ENCODE measurements at places on chromosomes 7 and 10.

DNA sequence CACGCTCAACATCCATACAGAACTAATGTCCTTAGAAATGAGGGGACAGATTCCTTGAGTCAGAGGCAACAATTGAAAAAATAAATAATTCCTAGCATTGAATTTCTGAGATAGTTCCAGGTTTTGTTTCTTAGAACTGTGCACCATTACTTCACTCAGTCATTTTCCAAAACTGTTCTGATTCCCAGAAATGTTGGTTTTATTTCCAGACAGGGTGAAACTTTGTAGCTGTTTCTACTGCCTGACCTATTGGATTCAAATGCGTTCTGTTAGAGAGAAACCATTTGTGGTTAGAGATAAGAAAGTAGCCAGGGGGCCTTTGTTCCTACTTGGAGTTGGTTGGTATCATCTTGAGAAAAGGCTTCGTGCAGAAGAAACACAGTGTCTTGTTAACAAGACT lies 8.1 kb upstream of the DEPP1 start:
- no peak for DNase-seq

- no peak for DNase-seq
Measured at GRCh38 chr7:100022621-100023020, 7.2 kb downstream of the ZKSCAN1 start.

GRCh38 chr7:148790131-148790726 lies 91.5 kb downstream of the CUL1 start:
- no peak for DNase-seq

DNA sequence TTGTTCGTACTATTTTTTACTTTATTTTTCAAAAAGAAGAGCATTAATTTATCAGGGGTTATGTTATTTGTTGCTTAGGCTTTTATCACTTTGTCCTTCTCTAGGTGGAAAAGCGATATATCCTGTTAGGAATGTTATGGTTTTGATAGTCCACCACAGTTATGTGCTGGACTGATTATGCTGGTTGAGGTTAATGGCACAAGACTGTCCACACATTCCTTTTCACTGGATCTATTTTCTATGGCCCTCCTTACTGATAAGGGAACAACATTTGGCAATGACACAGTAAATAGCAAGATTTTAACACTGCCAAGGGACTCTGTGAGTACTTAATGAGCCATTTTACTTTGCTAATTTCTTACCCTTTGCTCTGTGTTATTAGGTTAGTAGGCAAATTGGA lies 1212.3 kb downstream of the NXPH1 start:
- DNase-seq = no peak

DNA sequence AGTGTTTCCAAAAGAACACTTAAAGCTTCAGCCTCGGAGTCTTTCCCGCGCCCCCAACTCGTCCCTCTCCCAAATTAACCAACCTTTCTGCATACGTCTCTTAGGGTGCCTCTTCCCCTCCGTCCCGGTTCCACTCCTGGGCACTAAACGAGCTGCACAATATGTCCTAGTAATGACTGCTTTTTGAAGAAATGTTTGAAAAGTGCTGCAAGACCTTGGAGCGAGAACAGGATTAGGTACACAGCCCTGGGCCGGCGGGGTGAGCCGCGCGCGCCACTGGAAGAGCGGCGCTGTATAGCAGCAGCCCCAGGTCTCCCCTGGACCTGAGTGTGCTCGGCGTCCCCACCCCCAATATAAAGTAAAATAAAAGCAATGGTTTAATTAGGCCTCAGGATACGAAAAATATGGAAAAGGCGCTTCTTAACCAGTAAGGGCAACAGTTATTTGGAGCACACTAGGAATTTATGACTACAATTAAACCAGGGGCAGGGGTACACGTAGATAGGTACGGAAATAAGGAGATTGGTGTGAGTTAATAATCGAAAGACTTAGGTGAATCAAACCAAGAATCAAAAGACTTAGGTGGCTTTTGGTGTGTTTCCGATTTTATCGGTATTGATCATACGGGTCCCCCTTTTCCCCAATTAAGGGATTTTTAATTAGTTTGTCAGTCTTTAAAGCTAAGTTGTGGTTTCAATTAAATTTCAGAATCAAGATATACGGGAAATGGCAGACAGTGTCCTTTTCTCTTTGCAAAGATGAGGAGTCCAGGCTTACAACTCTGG lies 1.9 kb downstream of the TET1 start:
- DNase-seq = peak; percentile 49

- DNase-seq = no peak
Measured at GRCh38 chr7:986766-987751, 4.1 kb downstream of the CYP2W1 start.

DNA sequence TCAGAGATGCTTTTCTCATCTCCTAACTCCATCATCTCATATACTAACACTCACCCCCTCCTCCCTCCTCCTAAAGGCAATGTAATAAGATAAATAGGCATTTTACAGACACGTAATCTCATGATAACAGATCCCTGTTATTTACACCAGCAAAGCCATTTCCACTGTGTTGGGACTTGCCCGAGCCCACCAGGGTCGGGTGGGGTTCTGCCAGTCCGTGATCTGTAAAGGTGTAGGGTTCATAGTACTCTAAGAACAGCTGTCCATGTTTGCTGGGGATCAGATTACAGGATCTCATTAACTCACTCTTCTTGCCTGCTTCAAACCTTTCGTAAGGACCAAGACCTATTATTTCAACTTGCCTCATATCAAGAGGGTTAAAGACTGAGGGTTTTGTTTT lies 172.4 kb downstream of the FZD1 start:
- DNase-seq = no peak

- no peak for DNase-seq
Measured at GRCh38 chr10:5530412-5530806, 5.6 kb downstream of the CALML3 start.

- DNase-seq = no peak
Measured at GRCh38 chr10:77873536-77874380, 52.8 kb downstream of the DLG5 start.

GRCh38 chr10:114172216-114172615 lies 1.8 kb downstream of the CCDC186 start:
- no peak for DNase-seq

GRCh38 chr10:85319826-85320225 lies 991.4 kb downstream of the CCSER2 start:
- no peak for DNase-seq

DNA sequence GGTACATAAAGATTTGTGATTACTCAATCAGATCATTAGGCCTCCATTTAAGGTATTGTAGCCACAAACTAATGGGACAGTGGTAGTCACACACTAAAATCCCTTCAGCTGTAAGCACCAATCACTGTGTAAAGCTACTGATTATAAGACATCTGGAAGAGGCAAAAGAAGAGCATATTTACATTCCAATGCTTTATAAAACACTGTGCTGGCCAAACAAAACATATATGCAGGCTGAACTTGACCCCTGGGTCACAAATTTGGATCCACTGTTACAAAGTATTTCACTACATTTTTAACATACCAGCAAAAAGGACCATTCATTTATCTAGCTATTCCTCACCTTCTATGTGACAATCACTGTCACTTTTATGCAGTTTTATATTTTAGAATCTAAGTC lies 41.4 kb upstream of the ANLN start:
- DNase-seq = no peak

- DNase-seq = no peak
Measured at GRCh38 chr7:151429560-151430331, 10.2 kb downstream of the CRYGN start.

All from glutamatergic neuron (in vitro differentiated cells).